ENCODE measurements at places on chromosomes 16 and 17. TPM values are rescaled to one million over a fixed set of nuclear protein-coding genes. Genes with fewer than 3 reads are reported as not detected.

ABCC12 gene
- polyA plus RNA-seq, result not detected

RNF157 gene
- polyA plus RNA-seq, result 0.20 TPM

HOXB13 gene
- 0.01 TPM for polyA plus RNA-seq

HOXB1 gene
- polyA plus RNA-seq, result 1.0 TPM

GNAO1 gene
- polyA plus RNA-seq, result 0.75 TPM

TBC1D3I gene
- 0.38 TPM for polyA plus RNA-seq

RANGRF gene
- polyA plus RNA-seq, result 17.8 TPM

SPG7 gene
- polyA plus RNA-seq, result 41.9 TPM

CDH1 gene
- polyA plus RNA-seq, result 96.6 TPM

ACSM2B gene
- 0.06 TPM for polyA plus RNA-seq

GPR142 gene
- polyA plus RNA-seq, result 0.09 TPM

All from esophagus (tissue), 2 donors.